ENCODE measurements at places on chromosomes 3 and 15. TPM values are rescaled to one million over a fixed set of nuclear protein-coding genes. Genes with fewer than 3 reads are reported as not detected.

GRCh38 chr15:78327466-78327865, 12.7 kb upstream of the CRABP1 start:
- no peak for DNase-seq

DNA sequence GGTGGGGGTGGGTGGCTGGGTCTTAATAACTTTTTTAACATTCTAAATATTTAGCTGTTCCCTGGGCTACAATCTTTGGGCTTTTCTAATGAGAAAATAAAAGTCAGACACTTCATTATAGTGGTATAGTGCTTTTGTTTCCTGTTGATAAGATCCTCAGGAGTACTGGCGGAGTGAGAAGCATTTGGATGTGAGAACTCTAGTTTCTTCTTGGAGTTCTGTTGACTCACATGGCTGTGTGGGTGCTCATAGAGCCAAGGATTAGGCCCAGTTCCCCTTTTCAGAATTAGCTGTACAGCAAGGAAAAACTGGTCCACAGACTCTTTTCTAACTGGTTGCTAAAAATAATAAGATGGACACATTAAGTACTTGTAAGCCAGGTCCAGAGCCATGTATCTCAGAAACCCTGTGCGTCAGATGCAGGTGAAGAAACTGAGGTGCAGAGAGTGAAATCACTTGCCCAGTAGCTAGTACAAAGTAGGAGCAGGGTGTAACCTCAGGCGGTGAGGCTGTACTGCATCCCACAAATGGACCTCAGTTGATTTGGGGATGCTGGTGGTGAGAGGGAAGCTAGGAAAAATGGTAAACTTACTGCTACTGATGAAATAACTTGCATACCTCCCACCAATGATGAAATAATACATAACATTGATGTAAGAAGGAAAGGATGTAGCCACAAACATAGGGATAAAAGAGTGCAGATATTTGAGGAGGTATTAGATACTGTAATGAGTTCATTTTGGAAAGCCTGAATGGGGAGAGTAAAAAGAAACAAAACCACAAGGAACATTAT, 2.3 kb downstream of the ITPR1 start:
- DNase-seq, result no peak

DNA sequence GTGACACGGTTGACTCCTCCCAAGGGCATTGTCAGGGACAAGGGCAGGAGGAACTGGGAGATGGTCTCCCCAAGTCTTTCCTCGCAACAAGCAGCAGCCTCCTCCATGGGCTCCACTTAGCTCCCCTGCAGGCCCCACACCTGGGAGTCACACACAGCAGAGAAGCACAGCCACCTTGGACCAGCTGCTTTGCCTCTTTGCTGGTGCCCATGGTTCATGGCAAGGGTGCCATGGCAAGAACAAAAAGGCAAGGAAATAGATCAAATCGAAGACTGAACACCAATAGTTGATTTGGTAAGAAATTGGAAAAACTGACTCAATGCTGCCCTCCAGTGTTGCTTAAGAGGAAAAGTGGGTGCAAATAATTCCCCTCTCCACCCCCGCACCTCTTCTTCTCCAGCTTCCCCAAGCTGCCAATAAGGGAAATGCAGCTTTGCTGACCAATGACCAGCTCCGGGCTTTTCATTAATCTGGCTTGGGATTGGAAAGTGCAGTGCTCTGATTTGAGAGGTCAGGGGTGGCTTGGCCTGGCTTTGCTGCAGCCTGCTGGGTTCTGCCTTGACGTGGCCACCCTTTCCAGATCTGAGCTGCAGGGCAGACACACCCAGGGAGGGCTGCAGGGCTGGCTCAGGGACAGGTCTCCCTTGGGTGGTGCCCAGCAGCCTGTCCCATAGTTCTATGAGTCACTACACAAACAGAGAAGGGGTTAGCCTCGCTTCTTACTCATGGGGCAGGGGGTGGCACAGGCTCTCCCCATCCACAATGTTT, 162.0 kb downstream of the KLF13 start:
- DNase-seq, result peak; percentile 67

DNA sequence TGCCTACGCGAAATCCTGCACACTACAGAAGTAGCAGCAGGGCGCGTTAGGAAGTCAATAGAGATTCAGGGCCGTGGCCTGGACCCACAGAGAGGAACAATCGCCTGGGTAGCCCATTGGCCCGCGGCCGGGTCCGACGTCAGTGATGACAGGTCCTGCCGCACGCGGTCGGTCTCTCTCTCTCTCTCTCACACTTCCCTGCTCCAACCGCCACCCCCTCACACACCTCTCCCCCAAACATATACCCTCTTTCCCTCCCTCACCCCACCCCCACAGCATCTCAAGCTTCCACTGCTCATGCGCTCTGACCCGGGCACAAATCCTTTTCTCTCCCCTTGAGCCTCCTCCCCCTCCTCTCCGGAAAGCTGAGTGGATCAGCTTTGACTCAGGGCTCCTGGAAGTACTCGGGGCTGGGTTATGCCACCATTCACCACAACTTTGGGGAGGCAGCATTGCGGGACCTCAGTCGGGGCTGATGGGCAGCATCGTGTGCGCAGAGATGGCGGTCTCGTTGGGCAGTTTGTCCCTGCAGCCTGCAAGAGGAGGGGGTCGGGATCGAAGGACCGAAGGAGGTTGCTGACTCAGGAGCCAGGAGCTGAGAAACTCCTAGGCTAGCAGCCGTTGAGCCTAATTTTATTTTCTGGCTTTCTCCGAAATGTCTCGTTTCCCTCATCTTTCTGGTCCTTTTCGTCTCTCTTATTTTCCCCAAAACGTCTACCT, 9.0 kb downstream of the ZIC4 start:
- DNase-seq, result no peak

GRCh38 chr3:186821429-186822387, 15.4 kb upstream of the RFC4 start:
- no peak for DNase-seq

Gene BOC
- total RNA-seq, result not detected

Gene WDR93
- total RNA-seq, result not detected
